ENCODE measurements at places on chromosomes 3 and 15.

GRCh38 chr15:40688932-40689799 lies 5.8 kb upstream of the RAD51 start:
- DNase-seq: no peak

- DNase-seq: no peak
These were observed 136.4 kb downstream of the B3GALNT1 start for GRCh38 chr3:160968761-160969160.

- DNase-seq: no peak
These were observed 133.1 kb upstream of the IGSF10 start for GRCh38 chr3:151593928-151594327.

DNA sequence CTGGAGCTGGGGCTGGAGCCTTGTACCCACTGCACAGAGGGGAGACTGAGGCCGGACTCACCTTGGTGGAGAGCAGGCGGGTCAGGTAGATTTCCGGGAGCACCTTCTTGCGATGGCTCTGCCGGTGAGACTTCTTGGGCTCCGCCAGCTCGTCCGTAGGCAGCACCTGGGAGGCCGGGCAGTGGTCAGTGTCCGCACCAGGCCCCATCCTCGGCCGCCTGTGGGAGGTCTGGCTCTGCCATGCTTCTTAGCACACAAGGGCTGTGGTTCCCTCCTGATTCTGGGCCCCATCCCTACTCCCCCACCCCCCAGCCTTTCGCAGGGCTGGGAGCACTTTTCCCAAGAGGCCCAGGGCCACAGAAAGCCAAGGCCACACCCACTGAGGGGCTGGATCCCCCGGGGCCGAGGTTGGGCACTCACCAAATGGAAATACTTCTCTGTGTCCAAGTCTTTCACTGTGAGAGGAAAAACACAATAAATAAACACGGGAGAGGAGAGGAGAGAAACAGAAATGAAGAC lies 17.4 kb downstream of the H1-8 start:
- no peak for DNase-seq

- DNase-seq: no peak
These were observed 82.0 kb downstream of the REC114 start for GRCh38 chr15:73524919-73525318.

DNA sequence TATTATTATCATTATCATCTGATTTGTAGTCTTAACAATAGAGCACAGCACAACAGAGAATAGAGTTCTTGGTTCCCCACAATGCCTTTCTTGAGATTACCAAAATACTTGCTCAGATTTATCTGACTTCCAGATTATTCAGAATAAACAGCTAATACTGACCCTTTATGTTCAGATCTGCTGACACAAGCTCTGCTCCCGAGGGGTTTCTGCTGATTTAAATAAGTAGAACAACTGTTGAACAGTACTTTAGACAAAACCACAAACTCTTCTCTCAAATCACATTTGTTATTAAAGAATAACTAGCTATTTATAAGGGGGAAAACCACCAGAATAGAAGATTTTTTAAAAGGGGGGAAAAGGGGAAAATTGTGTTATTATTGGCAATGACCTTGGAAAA lies 380.2 kb upstream of the ATP11B start:
- DNase-seq: no peak

GRCh38 chr15:99105514-99106341 lies 848 bp downstream of the SYNM start:
- DNase-seq: no peak

GRCh38 chr3:34724916-34725499 lies 914.3 kb upstream of the ARPP21 start:
- no peak for DNase-seq

DNA sequence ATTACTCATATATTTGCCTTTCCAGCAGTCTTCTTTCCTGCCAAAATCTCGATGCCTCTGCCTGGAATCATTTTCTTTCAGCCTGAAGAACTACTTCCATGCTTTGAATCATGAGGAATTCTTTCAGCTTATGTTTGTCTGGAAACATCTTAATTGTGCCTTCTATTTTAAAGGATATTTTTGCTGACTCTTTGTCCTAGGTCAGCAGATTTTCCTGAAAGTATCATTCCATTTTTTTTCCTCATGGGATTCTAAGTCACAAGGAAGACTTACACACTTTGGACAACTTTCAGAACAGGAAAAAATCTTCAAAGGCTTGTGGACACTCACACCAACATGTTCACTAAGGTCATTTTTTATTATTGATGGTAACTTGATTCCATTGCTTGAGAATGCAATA lies 10.1 kb downstream of the PRR23E start:
- DNase-seq: no peak

DNA sequence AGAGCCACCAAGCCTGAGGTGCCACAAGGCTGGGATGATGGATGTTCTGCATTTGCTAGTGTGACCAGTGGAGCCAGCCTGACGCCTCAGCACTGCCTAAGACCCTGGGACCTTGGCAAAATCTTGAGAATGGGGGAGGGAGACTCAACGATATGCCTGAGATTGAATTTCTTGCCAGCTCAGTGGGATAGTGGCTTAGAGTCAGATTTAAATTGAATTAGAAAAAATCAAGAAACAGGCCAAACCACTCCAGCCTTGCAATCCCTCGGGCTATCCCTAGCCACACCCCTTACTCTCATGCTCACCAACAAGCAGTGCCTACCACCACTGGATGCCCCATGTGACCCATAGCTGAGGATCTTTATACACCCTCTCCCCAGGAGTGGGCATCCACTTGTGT lies 18.7 kb upstream of the PDE8A start:
- no peak for DNase-seq

- DNase-seq: no peak
These were observed 43.5 kb upstream of the GRIP2 start for GRCh38 chr3:14583548-14584091.

- DNase-seq: no peak
These were observed 57.7 kb downstream of the SEMA5B start for GRCh38 chr3:122969585-122970469.

DNA sequence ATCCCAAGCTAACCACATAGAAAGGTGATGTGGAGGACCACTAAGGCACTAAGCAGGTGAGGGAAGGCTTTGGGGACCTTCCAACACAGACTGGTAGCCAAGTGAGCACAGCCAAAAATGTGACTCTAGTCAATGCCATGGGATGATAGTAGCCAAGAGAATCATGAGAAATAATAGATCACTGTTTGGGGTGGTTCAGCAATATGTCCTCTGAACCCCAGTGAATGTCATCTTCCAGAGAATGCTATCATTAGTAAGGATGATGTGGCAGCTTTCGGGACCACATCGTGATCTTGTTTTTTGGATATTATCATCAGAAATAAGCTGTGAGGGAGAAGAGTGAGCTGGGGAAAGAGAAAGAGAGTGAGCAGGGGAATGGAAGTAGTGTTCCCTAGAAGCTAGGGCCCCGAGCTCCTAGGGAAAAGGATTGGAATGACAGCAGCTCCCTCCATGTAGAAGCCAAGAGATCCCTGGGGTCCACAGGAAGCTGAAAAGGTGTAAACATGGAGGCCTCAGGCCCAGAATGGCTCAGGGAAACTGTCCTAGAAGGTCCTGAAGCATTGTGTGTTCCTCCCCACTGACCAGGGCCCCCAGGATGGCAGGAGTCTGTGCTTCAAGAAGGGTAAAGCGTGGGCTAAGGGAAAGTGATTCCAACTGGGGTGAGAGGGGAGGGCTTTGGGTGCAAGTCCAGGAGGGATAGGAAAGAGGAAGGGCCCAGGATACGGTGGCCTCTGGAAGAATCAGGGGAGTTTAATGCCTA lies 56.6 kb upstream of the KLF13 start:
- no peak for DNase-seq

GRCh38 chr3:50441424-50442217 lies 61.8 kb downstream of the CACNA2D2 start:
- DNase-seq: no peak

DNA sequence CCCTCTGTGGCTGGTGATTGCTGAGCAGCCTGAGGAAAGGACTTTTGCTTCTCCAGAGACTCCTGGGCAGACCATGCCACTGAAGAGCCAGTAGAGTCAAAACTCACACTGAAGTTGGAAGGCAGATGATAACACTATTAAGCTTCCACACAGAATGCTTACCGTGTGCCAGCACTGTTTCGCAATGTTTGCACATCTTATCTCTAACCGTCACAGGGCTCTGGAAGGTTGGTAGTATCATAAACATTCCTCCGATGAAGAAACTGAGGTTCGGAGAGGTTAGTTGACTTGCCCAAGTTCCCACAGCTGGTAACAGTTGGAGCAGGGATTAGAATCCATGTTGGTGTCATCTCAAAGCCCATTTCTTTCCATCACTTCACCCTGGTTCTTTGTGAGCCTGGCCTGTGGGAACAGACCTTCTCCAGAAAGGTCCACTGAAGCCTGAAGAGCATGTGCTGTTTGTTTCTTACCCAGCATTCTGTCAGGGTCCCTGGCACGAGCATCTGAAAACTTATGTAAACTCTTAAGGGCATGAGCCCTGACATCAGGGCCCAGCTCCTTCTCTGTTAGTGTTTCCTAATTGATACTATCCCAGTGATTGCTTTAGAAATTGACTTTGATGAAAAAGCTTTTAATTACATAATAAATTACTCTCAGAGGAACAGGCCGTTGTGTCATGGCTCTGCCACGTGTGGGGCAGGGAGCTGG lies 77.0 kb upstream of the PRR23C start:
- DNase-seq: no peak

DNA sequence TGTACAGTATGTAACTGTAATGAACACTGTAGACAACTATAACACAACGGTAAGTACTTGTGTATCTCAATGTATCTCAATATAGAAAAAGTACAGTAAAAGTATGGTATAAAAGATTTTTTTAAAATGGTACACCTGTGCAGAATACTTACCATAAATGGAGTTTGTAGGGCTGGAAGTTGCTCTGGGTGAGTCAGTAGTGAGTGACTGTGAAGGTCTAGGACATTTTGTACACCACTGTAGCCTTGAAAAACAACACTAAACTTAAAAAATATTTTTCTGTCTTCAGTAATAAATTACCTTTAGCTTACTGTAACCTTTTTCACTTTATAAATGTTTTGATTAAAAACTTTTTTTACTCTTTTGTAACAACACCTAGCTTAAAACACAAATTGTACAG lies 142.9 kb downstream of the ATG7 start:
- no peak for DNase-seq

- peak; percentile 59 for DNase-seq
These were observed 88.7 kb downstream of the GABRG3 start for GRCh38 chr15:27059610-27060202.

GRCh38 chr3:632571-633170 lies 436.1 kb downstream of the CHL1 start:
- DNase-seq: peak; percentile 12

GRCh38 chr3:182397164-182397563 lies 396.1 kb upstream of the ATP11B start:
- DNase-seq: no peak

DNA sequence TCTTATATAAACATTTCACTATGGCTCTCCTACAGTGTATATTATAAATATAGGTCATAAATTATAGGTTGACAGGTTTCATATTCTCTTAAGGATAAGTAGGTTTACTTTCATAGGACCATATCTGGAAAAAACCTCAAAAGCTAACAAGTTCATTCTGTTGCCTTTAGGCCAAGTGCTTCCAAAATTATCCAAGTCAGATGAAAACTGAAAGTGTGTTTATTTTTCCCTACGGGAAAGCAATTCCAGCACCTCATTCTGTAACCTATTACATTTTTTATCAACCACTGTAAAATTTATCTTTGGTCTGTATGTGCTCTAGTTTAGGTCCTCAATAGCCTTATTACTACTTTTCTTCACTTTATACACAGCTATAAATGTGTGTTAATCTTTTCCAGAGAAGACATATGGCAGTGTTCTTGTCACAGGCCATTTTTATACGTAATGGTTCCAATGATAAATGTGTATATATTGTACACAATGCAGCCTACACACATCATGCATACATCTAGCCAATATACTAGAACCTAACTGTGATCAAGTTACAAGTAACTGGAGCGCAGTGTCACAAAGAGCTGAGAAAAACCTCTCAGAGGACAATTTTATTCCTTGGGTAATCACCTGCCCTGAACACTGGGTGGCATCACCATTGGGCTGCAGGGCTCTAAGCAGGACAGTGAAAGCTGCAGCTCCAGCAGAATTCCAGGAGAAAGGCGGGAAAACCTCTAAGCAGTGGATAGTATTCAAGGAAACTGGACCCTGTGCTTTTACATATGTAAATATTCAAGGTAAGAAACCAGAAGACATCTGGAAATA lies 251.3 kb downstream of the CTNNB1 start:
- DNase-seq: peak; percentile 15

GRCh38 chr3:99505646-99506269 lies 132.6 kb upstream of the COL8A1 start:
- DNase-seq: no peak

DNA sequence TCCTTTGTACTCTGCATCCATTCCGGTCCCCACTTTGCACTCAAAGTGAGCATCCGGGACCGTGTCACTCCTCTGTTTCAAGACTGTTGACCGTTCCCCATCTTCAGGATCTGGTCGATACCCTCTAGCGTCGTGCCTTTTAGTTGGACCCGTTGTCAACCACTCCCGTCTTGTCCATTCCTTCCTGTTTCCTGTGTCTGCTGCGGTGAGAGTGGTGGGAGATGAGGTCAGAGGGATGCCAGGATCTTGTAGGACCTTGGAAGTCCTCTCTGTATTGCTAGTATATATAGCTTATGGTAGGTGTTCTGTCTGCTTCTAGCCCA lies 624 bp downstream of the BRK1 start:
- no peak for DNase-seq

- no peak for DNase-seq
These were observed 8.8 kb downstream of the DLL4 start for GRCh38 chr15:40937762-40938535.

GRCh38 chr3:123314359-123315270 lies 112.9 kb downstream of the SEC22A start:
- DNase-seq: peak; percentile 98

DNA sequence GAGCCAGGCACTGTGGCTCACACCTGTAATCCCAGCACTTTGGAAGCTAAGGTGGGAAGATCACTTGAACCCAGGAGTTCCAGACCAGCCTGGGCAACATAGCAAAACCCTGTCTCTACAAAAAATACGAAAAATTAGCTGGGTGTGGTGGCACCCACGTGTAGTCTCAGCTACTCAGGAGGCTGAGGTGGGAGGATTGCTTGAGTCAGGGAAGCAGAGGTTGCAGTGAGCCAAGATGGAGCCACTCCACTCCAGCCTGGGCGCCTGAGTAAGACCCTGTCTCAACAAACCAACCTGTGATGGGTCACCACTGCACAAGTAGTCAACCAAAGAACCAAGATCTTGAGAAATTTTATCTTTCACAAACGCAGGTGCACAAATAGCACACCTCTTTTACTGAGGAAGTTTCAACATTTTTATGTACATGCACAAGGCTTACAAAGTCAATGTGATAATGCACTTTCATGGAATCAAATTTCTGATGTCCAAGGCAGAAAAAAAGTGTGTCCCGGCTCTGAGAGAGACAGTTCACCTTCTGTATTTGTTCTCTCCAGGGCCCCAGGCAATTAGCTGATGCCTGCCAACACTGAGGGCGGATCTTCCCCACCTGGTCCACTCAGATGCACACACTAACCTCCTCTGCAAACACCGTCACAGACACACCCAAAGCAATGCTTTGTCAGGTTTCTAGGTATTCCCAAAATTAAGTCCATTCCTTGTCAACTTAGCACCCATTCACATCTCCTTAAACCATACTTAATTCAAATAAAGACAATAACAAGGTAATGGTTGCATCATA lies 12.4 kb downstream of the ACAA1 start:
- no peak for DNase-seq

Data from iPS DF 19.7 (cell line).